Stimulated activated CD8-positive, alpha-beta memory T cell treated with anti-CD3 and anti-CD28 coated beads, Interleukin-2, amount 100 ng/mL, for 1 hour (primary cell): ENCODE measurements at places on chromosomes 2 and 18.

GRCh38 chr2:209334188-209335017 is 89.4 kb upstream of the MAP2 start:
- DNase-seq, result no peak

DNA sequence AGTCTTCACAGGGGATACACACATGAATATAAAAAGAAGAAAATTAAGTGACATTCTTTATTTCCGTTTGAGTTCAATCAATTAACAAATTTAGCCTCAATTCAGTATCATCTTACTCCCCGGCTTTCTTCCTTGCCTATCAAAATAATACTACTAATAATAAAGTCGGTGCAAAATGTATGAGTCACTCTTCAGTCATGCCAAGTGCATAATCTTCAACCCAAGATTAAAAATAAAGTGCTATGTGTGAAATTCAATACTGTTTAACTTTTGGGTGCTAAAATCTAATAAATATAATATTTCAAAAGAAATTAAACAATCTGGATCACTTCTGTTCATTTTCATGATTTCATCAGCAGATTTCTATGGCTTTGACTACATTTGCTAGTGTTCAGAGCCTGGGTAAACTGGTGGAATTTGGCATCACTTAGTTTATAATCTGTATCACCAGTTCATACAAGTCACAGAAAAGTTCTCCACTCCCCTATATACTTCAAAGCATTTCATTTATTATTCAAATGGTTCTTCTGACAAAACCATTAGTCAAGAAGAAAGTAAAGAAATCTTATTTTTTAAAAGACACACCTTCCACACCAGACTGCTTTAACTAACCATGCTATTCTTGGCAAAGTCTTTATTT is 183.6 kb downstream of the THADA start:
- DNase-seq, result no peak

DNA sequence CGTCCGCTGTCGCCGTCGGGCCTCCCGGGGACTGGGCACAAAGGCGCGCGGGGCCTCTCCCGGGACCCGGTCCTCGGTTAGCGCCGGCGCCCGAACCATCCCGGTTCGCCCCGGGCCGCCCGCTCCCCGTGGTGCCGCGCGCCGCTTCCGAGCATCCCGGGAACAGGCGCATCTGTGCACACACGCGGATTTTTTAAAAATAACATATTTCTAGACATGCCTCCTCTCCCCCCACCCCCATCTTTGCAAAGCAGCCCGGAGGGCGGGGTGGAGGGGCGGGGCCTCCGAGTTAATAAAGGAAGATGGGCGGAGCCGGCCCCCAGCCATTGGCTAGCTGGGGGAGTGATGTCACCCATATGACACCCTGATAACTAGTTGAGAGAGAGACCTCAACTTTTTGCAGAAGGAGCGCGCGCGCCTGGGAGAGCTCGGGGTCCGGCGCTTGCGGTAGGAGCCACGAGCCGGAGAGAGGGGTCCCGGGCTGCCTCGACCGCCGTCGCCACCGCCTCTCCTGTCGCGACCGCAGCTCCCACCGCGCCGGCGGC is at the start of gene SOX11:
TSS of gene SOX11 (plus strand) at position 400 of the 545 bp plus-strand sequence. CDS start 338 bp downstream, outside the sequence.
- DNase-seq, result no peak

DNA sequence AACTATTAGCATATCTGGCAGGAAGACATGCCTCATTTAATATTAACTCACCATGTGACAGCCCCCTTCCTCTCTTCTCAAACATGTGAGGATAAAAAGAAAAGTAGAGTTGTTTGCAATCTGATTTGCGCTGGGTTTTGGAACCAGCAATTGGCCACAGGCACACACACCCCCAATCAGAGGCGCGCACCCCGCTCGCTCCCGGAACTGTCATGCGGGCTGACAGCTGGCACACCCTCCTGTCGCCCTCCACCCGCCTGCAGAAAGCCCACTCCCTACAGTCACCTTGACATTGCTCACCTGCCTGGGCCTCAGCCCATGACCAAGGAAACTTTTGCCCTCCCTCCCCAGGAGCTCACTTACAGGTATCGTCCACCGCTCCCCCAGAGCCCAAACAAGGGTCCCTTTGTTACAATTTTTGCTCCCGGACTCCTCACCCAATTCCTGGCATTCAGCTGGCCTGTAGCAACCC is 1.1 kb downstream of the COBLL1 start:
- no peak for DNase-seq

GRCh38 chr2:74498500-74499266 is 720 bp downstream of the LBX2 start:
- no peak for DNase-seq

DNA sequence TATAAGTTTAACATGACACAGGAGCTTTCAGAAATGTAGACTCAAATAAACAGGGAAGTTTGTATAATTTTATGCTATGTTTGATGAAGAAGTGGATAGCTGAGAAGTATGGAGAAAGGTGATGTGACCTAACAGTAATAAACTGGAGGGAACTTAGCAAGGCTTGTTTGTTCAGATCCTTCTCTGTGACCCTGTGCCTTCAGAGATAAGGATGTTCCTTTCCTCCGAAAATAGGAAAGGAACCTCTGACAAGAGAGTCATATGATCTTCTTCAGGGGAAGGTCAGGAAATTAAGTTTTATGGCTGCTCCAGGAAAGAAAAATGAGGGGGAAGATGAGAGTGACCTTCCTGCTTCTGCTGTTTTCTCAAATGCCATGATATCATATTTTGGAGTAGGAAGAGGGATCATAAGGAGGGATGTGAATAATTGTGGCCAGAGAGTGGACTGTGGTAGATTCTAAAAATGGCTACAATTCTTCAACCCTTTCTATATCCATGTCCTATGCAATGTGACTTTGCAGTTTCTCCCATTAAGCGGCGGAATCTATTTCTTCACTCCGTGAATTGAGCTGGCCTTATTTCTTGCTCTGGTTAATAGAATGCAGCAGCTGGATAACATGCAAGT is 8.5 kb upstream of the C2orf69 start:
- DNase-seq, result no peak

DNA sequence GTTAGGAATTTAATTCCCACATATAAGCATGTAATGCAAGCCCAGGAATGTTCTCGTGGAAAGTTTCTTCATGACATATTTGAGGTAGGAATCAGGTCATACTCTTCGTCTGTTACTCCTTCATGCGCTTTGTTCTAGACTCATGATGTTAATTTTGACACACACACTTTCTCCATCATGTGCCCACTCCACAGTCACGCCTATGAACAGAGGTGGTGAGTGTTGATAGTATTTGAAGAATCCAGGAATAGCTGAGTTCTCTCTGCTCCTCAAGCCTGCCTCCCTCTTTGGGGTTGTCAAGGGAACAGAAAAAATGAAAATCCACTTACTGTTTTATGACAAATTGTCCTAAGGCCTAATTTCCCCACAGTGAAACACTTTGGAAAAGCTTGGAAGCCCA is 117.3 kb upstream of the SERPINE2 start:
- no peak for DNase-seq

GRCh38 chr2:45301307-45302277 is 292.3 kb upstream of the SIX2 start:
- no peak for DNase-seq

GRCh38 chr2:238446371-238446770 is 19.6 kb downstream of the ASB1 start:
- DNase-seq, result no peak

- no peak for DNase-seq
Measured at GRCh38 chr2:121196132-121196848, 88.7 kb downstream of the TFCP2L1 start.

DNA sequence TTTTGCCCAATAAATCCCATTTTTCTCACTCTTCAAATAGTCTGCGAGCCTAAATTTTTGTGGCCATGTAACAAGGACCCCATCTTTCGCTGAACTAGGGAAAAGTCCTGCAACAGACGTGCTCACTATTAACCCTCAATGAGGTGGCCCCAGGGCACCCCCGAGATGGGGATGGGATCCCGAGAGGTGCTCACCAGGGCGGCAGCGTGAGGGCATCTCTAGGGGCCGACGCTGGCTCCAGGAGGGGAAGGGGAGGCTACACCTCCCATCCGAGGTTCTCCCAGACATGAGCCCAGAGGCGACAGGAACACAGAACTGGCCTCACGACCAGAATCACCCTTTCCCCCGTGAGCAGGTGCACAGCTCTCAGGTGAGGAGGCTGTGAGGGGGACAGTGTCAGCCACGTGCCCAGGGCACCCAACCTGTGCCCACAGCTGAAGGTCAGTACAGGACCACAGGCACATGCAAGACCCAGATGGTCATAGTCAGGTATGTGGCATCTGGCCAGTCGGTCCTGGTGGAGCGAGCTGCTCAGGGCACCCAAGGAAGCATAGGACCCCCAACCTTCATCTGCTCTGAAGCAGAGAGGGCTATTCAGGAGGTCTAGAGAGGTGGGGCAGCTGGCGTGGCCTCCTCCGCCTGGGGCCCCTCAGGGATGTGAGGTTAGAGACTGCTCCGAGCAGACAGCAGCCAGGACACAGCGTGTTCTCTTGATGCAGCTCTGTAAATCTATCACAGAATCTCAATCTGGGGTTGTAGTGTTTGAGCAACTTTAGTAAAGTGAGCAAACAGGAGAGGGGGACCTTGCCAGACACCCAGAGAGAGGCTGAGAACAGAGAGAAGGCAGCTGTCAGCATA is 62.8 kb downstream of the PXDN start:
- no peak for DNase-seq

DNA sequence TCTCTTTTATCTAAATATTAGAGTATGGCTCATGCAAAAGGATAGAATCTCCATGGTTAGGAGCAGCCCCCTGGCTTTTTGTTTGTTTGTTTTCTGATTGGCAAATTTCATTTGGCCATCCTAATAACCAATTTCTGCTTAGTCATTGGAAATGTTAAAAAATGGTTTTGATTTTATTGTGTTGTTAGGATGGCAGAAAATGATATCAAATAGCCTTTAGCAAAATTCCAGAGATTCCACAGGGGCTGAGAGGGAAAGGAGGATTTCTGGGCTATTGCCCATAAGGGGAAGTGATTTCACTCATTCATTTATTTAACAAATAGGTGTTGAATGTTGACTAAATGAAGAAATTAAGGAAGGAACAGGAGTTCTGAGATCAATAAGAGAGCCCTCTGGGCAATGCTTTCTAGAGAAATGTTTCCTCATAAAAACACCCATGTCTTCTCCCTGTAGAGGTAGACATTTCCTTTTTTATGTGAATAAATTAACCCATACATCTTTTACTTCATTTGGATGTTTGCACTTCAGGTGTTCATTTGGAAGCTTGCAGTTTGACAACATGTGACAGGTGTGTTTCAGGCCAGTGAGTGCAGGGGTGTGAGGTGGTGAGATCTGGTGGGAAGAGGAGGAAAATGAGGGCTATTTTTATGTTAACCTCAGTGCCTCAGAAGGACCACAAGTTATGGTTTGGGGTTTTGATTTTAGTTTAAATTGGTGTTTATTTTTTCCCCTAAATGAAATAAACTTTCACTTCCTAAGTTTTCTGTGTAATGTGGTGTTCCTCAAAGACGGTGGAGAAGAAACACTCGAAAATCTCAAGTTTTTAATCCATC is 61.7 kb upstream of the EPC2 start:
- DNase-seq, result no peak

DNA sequence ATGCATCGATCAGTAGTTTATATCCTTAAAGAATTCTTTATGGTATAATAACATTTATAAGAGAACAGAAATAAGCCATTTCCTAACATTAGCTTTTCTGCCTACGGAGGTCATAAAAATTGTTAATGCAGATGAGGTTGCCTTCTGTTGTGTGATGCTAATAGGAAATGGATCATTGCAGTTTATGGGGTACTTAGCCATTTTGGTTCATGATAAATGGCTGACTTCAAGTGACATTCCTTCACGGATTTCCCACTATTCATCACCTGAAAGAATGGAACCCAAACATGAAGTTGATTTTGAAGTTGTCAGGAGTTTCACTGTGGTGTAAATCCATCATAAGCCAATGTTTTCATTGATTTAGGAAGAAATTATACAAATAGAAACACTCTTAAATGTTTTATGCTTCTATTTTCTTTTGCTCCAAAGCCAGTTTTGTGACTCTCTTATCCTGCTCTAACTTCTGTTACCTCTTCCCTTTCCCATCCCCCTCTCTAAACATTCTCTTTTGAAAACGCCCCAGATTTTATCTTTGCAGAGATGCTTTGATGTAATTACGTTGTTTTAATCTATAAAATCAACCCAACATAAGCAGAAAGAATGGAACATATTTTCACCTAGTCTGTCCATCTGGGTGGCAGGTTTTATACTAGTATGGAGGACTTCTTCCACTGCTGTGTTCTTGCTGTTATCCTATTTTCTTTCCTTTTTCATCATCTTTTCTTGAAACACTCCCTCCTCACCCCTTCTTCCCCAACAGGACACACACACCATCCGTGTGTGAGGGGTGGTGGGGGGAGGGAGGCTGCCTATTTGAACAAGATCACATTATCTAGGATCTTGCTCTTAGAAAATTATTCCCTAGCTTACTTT is 58.2 kb downstream of the GREB1L start:
- no peak for DNase-seq

DNA sequence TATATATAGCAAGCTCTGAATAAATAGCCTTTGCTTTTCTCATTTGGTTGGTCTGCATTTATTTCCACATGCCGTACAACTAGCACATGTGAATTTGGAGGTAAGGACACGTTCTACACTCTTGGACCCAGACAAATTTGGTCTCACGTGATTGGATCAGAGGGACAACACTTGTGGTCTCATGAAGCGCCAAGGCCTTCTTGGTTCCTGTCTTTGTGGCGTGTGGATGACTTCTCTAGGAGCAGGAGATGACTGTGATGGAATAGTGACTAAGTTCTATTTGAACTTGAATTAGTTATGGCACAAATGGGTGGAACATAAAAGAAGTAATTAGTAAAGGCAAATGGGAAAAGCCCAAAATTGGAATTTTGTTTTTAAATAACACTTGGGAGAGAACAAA is 206.9 kb downstream of the BCL2 start:
- DNase-seq, result no peak

GRCh38 chr2:175372704-175373701 is 191.5 kb upstream of the ATP5MC3 start:
- no peak for DNase-seq

DNA sequence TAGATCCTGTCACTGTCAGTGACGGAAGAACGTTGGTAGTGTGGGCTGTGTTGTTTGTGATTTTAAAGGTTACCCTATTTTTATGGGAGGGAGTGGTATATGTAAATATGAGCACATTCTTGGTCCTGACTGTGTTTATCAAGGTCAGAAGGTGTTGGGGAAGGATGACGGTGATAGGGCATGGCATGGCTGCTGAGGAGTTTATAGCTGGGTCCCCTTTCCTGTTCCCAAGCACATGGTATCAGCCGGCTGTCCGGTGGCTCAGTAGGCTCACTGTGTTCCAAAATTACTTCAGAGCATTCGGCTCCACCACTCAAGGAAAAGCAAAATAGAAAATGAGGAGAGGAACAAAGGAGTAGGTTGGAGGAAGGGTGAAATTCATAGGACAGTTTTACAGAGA is 28.6 kb downstream of the IRS1 start:
- no peak for DNase-seq

DNA sequence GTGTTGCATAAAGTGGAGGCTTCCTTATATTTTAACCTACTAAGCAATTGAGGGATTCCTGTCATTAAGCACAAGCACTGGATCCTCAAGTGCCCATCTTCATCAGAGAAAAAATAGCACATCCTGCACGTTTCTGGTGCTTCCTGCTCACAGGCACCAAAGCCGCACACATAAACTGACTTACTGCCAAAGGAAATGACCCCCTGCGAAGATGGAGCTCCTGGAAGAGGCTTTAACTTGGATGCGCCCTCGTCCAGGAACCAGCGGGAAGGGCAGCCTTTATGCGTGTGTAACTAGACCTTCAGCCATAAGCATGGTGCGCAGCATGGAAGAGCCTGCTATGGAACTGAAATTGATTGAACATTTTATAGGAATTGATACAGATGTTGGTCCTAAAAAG is 188.7 kb downstream of the FTCDNL1 start:
- DNase-seq, result no peak

- DNase-seq, result no peak
Measured at GRCh38 chr18:50961974-50962373, 5.9 kb upstream of the ELAC1 start.

GRCh38 chr2:41791523-41791922 is 256.3 kb upstream of the PKDCC start:
- DNase-seq, result no peak
